LoVo (cell line): ENCODE measurements at places on chromosomes 4 and X.

- DNase-seq, result no peak
Observed at GRCh38 chr4:141132072-141132708, 1.1 kb downstream of the RNF150 start.

GRCh38 chr4:72312032-72312650, 256.9 kb downstream of the ADAMTS3 start:
- DNase-seq, result no peak

DNA sequence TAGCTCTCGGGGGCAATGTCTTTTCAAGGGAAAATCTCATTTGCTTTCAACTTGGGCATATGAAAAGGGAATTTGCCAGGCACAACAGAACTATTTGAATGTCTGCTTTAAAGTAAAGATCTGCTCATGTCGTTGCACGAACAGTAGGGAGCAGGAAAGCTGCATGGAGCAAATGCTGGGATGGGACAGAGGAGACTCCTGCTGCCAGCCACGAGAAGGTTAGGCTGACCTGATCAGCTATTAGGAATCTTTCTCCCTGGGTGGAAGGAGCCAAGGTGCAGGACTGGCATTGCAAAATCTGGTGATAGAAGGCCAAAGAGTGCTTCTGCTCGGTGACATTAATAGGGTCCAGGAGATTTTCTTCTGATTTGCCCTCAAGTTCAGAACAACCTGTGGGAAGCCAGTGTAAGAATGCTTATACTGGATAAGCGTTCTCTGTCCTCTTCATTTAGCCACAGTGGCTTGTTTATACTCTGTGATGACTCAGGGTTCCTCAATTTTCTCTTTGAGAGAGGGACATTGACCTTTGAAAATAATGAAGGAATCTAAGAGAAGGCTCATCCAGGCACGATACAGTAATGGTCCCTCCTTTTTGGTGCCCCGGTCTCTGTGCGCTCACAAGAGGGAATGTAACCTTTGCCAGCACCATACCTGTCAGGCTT, 22.9 kb downstream of the FHL1 start:
- DNase-seq, result no peak

DNA sequence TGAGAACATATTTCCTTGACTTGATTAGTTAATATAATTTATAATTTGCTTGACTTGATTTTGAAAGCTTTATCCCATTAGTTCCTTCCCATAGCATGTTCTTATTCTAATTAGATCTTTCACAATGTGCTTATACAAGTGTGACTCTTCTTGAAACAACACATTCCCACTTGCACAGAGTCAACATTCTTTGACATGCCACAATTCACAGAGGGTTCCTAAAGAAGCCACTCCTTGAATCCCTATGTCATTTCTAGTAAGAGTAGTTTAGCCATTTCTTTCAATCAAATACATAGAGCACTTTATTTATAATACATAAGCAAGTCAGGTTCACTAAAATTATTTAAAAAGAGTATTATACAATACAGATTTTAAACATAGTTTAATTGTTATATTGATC, 228.9 kb upstream of the GRID2 start:
- no peak for DNase-seq

GRCh38 chr4:119314356-119314755, 7.6 kb downstream of the FABP2 start:
- peak; percentile 22 for DNase-seq

DNA sequence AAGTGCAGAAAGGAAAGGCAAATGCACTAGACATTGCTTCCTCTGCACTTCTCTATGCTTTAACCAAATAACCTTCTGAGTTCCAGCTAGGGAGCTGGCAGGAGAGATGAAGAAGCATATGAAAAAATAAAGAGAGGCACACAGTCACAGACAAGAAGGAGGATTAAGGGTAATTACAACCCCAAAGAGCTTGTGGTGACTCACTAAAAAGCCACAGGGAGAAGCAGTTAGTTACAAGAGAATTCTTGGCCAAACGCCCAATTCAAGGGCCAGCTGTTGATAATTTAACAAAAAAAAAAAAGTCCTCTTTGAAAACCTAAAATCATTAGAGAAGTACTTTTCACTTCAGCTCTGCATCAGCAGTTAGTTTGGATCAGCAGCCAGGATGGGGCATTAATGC, 478.0 kb downstream of the KCNIP4 start:
- peak; percentile 11 for DNase-seq

DNA sequence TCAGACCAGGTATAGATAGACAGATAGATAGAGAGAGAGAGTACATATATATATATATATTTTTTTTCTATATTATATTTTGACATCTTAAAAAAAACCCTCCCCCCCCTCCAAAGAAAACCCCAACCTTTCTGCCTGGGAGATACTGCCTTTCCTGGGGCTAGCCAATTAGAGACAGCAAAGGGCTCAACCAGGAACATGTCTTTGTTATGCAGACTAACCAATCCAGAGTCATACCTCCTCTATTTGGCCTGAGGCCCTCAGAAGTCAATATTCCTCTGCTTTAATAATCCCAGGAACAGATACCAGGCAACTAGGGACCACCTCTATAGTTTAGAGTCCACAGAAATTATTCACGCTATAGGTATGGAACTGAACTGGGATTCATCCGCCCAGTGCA, 135.6 kb upstream of the MAD2L1 start:
- DNase-seq, result no peak

DNA sequence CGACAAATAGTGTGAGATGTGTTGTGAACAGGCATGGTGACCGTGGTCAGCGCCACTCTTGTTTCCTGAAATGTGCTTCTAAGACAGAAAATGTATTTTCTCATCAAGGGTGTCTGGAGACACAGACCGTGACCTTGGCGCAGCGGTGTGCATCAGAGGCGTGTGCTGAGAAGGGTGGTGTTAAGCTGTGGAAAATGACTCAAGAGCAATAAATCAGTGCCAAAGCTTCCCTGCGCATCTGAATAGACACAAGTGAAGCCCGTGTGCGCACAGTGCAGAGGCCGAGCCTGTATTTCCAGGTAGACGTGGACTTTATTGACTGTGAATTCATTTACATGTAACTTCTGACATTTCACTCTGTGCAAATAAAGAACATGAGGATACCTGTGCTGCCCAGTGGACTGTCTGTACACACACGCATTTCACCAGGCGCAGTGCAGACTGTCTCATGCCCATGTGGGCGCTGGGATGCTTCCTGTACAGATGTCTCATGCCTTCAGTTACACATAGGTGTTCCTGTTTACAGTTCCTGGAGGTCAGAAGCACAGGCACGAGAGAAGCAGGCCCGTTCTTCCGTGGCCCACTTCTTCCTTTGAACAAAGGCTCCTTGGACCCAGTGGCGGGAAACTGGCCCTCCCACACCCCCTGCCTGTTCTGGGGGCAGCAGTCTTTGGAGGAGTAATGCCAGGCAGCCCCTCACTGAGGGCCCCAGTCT, 31.9 kb downstream of the NSG1 start:
- no peak for DNase-seq

- DNase-seq, result no peak
Observed at GRCh38 chrX:78838709-78839108, 91.2 kb downstream of the LPAR4 start.

DNA sequence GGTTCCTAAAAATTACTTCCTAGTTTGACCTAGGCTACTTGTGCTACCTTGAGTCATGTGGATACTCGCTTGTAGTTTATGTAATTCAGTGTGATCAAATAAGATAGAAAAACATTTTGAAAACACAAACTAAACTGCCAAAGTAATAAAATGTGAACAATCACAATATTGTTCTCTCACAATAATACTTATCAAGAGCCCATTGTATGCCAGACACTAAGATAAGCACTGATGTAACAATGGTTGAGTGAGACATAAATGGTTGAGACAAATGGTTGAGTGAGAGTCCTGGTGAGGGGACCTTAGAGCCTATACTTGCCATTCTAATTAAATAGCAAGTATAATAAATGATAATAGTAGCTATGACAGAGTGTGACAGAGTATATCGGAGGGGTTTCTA, 41.7 kb downstream of the RFC1 start:
- DNase-seq, result no peak

DNA sequence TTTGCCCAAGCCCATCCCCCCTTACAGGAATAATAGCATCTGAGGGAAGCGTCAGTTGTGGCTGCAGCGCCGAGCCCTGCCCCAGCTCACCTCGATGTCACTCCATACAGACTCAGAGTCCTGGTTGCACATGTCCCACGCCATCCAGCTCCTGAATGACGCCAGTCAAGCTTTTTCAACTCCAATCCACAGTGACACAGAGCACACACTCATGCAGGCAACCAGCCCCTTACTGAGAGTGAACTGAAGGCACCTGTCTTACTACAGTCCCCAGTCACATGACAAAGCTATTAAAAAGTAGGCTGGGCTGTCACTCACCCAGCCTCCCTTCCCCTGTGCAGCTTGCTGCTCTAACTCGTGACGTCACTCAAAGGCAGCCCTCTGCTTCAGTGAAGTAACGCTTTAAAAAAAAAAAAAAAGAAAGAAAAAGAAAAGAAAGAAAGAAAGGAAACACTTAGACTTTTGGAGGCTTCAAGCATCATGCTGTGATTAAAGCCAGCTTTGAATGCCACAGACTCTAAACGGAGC, at the start of gene PPARGC1A:
Gene PPARGC1A (minus strand): TSS at position 234 of the 528 bp plus-strand sequence. CDS start 90 bp downstream, at position 144.
- no peak for DNase-seq

DNA sequence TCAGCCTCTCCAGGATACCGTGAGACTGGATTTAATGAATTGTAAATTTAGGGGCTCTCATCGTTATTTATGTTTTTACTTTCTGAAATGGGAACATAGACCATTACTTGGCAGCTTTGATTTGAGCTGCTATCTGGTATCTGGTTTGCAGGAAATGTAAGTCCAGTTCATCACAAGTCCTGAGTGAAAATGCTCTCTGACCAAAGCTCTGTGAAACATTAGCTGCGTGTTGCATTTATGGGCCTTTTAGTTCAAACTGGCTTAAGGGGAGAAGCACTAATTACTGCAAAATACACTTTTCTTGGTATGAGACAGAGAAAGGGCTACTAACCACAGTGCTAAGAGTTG, 420 bp downstream of the CC2D2A start:
- DNase-seq, result no peak

GRCh38 chrX:72262077-72262476, 15.0 kb downstream of the RPS4X start:
- no peak for DNase-seq

DNA sequence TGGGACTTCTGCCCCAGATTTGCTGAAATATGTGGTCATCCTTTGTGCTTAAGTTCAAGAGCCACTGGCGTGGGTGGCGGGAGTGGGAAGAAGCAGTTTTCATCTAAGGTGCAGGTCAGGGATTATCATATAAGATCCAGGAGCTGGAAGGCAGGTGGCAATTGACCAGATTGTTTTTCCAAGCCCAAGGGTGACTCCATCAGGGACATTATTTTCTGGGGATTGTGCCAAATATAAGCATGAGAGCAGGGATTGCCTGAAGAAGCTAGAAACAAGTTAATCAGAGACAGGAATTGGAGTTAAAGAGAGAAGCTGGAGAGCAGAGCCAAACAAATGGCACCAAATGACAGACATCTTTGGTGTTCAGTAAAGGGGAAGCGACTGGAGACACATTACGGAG, 19.4 kb upstream of the SEL1L3 start:
- no peak for DNase-seq

DNA sequence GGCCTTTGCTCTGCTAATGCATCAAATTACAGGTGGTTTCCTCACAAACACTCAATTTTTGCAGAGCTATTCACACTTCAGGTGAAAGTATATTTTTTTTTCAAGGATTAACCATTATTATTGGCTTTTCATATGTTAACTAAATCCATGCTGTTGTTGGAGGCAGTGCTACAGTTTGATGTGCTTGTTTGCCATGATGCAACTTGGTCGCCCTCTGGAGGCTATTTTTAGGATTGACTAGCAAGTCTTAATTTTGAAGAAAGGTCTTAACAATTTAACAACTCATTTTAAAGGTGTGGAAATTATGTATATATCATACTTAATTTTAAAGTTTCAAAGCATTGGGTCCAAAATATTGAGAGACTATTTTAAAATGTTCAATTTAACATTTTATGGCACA, 168.8 kb upstream of the FAM47A start:
- DNase-seq, result peak; percentile 18

DNA sequence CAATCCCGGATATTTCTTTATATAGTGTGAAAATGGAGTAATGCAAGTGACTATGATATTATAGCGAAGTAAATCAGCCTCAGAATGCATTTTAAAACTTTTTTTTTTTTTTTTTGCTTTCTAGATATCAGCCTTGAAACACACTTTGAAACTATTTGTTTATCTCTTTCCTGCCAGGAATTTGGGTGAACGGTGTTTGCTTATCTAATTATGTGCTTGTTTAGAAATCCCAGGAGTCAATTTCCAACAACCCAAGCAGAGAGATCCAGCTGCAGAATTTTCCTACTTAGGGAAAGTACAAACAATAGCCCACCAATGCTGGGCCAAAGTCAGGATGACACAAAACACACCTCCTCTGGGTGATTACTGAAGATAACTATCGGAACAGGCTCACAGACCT, 958.8 kb downstream of the PCDH18 start:
- DNase-seq, result no peak

- DNase-seq, result no peak
Observed at GRCh38 chrX:101550751-101551379, 518 bp downstream of the ARMCX1 start.

GRCh38 chr4:17347445-17347844, 164.4 kb downstream of the QDPR start:
- DNase-seq, result peak; percentile 15

DNA sequence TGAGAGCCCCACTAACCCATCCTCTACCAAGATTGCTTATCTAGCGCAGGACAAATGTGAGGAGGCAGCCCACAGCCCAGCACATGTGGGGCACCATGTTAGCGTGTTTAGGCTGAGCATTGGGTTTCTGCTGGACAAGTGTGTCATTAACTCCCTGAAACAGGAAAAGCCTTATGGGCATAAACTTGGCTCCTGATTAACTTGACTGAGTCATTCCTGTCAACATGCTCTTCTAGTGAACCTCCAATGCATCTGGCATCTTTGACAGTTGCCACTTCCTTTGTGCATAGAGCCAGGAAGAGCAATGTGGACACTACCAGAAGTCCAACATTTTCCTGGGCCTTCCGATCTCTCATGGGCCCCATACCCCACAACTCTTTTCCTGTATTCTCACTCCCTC, 2.5 kb downstream of the SPIN2A start:
- no peak for DNase-seq

GRCh38 chr4:101855239-101855638, 64.7 kb downstream of the BANK1 start:
- no peak for DNase-seq

GRCh38 chr4:124631760-124632159, 80.8 kb downstream of the ANKRD50 start:
- peak; percentile 87 for DNase-seq
